Stimulated activated CD4-positive, alpha-beta T cell treated with anti-CD3 and anti-CD28 coated beads, Interleukin-1b, Interleukin-23, amount 100 ng/mL, for 24 hours (primary cell): ENCODE measurements at places on chromosomes 2 and 18.

DNA sequence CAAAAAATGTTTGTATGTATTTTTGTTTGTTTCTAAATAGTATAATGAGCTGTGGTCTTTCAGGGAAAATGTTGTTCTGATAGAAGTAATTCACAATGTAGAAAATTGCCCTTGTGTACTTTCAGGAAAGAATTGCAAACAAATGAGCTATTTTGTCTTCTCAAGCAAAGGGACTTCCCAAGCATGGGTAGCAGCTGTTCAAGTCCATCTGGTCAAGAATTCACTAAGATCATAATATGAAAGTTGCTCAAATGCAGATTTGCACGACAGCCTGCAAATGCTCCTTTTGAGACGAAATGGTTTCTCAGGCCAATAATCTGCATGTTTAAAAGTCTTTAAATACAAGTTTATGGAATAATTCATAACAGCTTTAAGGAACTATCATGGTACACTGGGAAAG, 51.9 kb upstream of the HNMT start:
- DNase-seq: no peak

- DNase-seq: no peak
Measured at GRCh38 chr2:233185330-233185729, 66.1 kb upstream of the ATG16L1 start.

GRCh38 chr18:22545066-22545760, 127.5 kb upstream of the CTAGE1 start:
- DNase-seq: no peak

- no peak for DNase-seq
Measured at GRCh38 chr2:72961853-72962468, 44.6 kb downstream of the EMX1 start.

DNA sequence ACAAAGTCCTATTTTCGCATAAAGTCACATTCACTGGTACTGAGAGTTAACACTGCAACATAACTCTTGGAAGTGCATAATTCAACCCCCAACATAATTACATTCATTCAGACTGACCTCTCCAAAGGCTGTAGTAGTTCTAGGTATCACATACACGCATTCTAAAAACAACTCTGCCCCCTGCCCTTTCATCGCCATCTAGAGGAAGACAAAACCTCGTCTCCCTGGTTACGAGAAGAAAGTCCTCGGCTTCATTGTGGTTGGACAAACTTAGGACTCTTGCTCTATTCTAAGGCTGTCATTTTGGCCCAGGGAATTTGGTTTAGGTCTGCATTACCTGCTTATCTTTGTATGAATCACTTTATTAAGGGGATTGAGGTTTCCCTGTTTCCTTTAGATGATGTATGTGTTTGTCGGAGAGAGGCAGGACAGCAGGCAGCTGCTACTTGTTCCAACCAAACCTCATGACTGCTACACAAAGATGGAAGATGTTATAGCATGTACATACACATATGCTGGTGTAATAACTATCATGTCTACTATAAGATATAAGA, 215.4 kb upstream of the NRXN1 start:
- DNase-seq: no peak

DNA sequence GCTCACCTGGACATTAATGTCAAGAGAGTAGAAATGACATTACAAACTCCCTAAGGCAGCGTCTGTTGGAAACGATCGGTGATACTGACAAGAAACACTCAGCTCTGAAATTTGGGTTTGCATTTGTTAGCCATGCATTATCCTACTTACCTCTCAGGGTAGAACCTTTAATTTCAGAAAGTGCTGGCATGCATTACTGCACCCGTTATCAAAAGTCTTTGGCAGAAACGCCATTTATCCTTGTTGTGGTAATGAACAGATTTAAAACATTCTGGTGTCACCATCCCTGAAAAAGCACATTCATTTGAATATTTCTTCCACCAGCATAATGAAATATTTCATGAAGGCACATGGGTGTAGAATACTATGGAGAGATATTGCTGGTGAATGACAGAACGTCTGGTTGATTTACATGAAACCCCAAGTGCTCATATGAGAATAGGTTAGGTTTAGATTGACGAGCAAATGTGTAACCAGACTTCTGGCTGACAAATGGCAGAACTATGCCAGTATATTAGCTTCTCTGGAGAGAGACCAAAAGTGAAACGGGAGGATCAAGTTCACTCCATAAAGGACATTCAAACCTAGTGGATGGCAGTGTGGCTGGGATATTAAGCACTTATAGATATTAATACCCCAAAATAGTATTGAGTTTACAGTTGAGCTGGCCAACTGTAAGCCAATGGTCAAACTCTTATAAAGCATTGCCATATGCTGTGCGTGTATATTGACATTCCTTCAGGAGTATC, 53.5 kb upstream of the ITGB6 start:
- no peak for DNase-seq

- no peak for DNase-seq
Measured at GRCh38 chr2:99035920-99036319, 99.9 kb upstream of the CRACDL start.

DNA sequence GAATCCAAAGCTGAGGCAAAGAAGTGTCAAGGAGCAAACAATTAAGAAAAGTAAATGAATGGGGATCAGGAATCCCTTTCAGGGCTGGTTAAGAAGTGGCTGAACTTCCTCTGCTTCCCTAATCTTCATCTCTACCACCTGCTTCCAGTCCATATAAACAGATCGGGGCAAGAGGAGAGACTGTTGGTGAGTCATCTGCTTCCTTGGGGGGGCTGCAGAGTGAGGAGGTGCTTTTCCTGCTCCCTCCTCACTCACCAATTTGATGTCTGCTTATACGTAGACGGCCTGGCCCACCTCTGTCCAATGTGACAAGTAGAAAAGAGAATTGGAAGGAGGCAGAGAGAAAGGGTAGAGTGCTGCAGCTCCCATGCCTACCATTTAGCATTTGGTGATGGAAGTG, 68.4 kb downstream of the NAB1 start:
- no peak for DNase-seq

- DNase-seq: no peak
Measured at GRCh38 chr18:9707381-9708056, 582 bp upstream of the RAB31 start.

- DNase-seq: no peak
Measured at GRCh38 chr2:140994856-140995255, 1136.0 kb downstream of the LRP1B start.

DNA sequence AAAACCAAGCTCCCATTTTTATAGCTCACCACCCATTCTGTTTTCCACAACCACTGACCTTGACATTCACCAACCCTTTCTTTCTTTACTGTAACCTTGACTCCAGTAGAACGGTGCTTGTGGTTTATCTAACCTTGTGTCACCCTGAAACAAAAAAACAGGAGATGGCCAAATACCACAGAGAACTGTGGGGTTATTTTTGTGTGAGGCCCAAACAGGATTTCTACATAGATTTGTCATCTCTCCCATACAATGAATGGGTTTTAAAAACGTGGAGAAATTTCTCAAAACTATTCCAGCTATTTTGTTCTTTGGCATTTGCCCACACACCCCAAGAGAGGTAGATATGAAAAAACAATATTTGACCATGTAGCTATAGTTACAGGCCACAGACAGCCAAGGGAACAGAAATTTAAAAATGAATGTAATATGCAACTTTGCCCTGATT, 231.3 kb upstream of the TANK start:
- no peak for DNase-seq

GRCh38 chr2:467892-468647, 180.2 kb upstream of the ALKAL2 start:
- DNase-seq: no peak

DNA sequence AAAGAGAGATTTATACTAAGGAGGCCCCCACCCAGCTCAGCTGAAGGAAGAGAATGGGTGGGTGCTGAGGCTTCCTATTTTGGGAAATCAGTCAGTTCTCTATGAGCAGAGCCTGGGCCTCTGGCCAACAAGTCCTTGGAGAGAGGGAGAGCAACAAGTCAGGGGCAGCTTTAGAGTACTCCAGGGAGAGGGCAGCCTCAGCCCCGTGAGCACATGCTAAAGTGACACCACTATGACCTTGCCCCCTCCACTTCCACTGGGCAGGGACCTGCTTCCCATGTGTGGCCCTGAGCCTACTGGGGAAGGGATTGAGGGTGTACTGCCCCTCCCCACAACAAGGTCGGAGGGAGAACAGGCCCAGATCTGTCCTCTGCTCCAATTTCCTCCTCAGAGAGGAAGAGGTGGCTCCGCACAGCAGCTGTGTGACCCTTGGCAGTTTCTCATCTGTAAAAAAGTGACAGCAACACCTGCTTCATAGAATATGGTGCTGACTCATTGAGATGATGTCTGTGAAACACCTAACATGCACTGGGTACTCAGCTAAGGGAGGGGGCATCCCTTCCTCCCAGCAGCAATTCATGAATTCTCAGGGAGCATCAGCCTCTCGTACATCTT, 72.9 kb downstream of the CLHC1 start:
- no peak for DNase-seq

GRCh38 chr18:63132819-63133200, 186.8 kb downstream of the BCL2 start:
- no peak for DNase-seq

DNA sequence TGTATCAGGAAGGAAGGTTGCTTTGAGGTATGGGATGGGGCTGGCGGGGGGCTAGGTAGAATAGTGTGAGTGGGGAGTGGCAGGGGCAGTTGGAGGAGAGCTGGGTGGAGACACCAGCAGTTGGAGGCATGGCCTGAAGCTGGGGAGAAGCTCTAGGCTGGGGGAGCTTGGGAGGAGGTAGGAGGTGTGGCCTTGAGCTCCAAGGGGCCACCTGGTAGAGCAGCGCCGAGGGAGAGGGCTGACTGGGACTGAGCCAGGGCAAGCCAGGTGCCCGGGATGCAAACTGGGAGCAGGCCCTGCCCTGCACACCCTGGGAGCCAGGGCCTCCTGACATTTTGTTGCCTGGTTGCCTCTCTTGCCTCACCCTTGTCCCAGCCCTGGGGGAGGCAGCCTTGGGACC, 33.1 kb upstream of the PDIA6 start:
- DNase-seq: no peak

GRCh38 chr2:233252227-233252626, 754 bp downstream of the ATG16L1 start:
- no peak for DNase-seq

GRCh38 chr18:46677611-46678010, 20.6 kb upstream of the LOXHD1 start:
- no peak for DNase-seq

DNA sequence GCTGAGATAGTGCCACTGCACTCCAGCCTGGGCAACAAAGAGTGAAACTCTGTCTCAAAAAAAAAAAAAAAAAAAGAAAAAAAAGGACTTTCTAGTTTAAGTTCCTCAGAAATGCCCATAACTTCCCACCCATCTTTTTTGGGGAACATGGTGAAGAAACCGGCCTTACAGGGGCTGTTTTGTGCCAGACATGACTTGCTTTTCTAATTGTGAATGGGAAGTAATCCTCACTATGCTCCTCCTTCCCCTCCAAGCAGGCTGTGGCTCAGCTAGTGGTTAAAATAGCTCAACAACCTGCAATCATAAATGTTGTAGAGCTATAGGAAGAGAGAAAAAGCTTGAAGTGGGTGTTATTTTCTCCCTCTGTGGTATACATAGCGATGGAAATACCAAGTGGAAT, 34.1 kb upstream of the OLA1 start:
- DNase-seq: no peak

DNA sequence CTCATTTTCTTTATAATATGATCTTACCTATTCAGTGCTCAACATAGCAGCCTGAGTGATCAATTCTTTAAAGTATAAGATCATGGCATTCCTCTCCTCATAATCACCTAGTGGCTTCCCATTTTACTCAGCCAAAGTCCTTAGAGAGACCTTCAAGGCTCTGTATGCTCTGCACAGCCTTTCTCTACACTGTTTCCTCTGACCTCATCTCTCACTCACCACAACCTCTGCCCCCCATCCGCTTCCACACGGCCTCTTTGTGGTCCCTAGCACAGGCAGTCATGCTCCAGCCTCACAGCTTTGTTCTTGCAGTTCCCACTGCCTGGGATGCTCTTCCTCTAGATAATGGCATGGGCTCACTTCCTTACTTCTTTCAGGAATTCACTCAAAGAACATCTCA, 109.2 kb downstream of the HIBCH start:
- DNase-seq: no peak

DNA sequence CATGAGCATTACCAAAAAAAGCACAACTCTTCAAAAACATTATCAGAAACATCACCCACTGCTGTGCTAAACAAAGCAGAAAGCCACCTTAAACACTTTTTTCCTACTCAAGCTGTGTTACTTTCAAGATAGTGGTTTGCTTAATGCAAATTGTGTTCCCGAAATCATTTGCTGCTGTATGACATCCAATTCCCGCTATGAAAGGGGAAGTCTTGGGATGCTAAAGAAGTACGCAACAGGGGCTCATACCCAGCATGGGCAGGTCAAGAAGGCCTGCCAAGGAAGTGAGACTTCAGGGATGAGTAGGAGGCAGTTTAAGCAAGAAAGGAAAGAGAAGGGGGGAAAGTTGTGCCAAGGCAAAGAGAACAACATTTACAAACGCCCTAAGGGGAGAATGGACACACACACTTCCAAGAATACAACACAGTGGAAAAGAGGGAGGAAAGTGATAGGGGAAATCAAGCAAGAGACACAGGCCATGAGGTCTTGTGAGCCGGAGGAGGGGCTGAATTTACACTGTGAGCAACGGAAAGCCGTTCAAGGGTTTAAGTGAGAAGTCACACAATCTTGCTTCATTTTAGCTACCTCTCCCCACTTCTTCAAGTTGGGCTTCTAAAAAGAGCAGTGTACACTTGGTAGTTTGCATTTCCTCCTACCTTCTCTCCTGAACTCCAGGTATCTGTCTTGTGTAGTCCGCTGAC, 4.0 kb downstream of the PTPN2 start:
- no peak for DNase-seq

DNA sequence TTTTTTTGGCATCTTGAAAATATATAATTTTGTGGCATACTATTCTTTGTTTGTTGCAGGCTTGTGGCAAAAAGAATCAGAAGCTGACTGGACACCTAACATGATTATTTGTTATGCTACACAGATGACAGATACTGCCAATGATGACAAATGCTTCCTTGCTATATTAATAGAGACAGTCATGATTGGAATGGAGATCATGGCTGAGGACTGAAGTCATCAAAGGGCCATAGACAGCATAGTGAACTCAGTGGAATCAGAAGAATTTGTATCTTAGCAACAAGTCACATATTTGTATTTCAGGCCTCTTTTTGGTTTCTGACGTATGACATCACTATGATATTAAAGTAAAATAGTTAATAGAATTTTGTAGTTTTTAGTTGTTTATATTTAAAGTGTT, 1003.8 kb upstream of the DDX18 start:
- no peak for DNase-seq

DNA sequence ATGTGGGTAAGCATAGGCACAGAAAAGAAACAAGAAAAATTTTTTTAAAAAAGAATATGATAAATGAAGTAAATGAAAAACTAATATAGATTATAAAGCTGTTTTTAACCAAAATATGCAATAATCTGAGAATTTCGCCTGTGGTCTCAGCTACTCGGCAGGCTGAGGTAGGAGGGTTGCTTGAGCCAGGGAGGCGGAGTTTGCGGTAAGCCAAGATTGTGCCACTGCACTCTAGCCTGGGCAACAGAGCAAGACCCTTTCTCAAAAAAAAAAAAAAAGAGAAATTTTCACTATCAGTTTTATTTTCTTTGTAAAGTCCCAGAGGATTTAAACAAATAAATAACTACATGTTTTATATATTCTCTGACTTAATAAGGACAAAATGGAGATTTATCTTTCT, 47.3 kb downstream of the DHX57 start:
- no peak for DNase-seq
